Fibroblast of villous mesenchyme (primary cell): ENCODE measurements at places on chromosomes 4 and X. TPM values are rescaled to one million over a fixed set of nuclear protein-coding genes. Genes with fewer than 3 reads are reported as not detected.

The RHOXF1 gene
- total RNA-seq: not detected in 2 replicates

The CYBB gene
- total RNA-seq: under 0.01 and 0.32 TPM in 2 replicates

The DNAAF6 gene
- total RNA-seq: not detected in 2 replicates

The BTC gene
- 0.43 TPM in 1 of 2 replicates, not detected in the other for total RNA-seq

The CT55 gene
- not detected in 2 replicates for total RNA-seq

The RNF150 gene
- 12.2 and 16.4 TPM in 2 replicates for total RNA-seq

The FGFRL1 gene
- 8.1 and 8.6 TPM in 2 replicates for total RNA-seq

The ENOPH1 gene
- total RNA-seq: 36.7 TPM in 2 replicates

The SPATA18 gene
- 7.7 and 18.1 TPM in 2 replicates for total RNA-seq

The CHST7 gene
- total RNA-seq: 10.0 and 13.8 TPM in 2 replicates

The NUDT10 gene
- 0.32 and 1.3 TPM in 2 replicates for total RNA-seq

The ATRX gene
- total RNA-seq: 77.0 and 92.8 TPM in 2 replicates

The MBNL3 gene
- total RNA-seq: 3.9 and 4.3 TPM in 2 replicates

The KDM5C gene
- 149 and 157 TPM in 2 replicates for total RNA-seq

The MTTP gene
- under 0.01 TPM in 1 of 2 replicates, not detected in the other for total RNA-seq

The GJB1 gene
- not detected in 2 replicates for total RNA-seq

The ATP5ME gene
- total RNA-seq: 72.5 and 106 TPM in 2 replicates

The PDZD4 gene
- total RNA-seq: 0.32 and 0.43 TPM in 2 replicates

The STOX2 gene
- 0.43 and 0.97 TPM in 2 replicates for total RNA-seq

The BMP3 gene
- total RNA-seq: under 0.01 TPM in 1 of 2 replicates, not detected in the other

The ARHGEF9 gene
- 10.8 and 14.5 TPM in 2 replicates for total RNA-seq

The SHROOM2 gene
- total RNA-seq: 4.3 and 5.8 TPM in 2 replicates

The GAGE12E gene
- total RNA-seq: not detected in 2 replicates

The SLC39A8 gene
- 7.1 and 38.4 TPM in 2 replicates for total RNA-seq

The NAA15 gene
- total RNA-seq: 37.0 and 66.5 TPM in 2 replicates

The SPATA4 gene
- 0.97 TPM in 1 of 2 replicates, not detected in the other for total RNA-seq

The KDR gene
- 0.86 and 1.9 TPM in 2 replicates for total RNA-seq

The XKRX gene
- total RNA-seq: under 0.01 TPM in 1 of 2 replicates, not detected in the other

The TASL gene
- not detected in 2 replicates for total RNA-seq

The KLF3 gene
- 22.2 and 24.2 TPM in 2 replicates for total RNA-seq

The GPR82 gene
- total RNA-seq: under 0.01 TPM in 1 of 2 replicates, not detected in the other

The PAGE5 gene
- total RNA-seq: not detected in 2 replicates

The FAM47A gene
- not detected in 2 replicates for total RNA-seq

The ZMYM3 gene
- total RNA-seq: 22.9 and 28.5 TPM in 2 replicates

The SLC4A4 gene
- total RNA-seq: 12.5 and 13.5 TPM in 2 replicates
